ENCODE measurements at places on chromosomes 1 and 21. TPM values are rescaled to one million over a fixed set of nuclear protein-coding genes. Genes with fewer than 3 reads are reported as not detected.

TFF2 gene
- total RNA-seq, result not detected

HFM1 gene
- total RNA-seq, result not detected

RWDD3 gene
- 9.4 TPM for total RNA-seq

LYPD8 gene
- 0.45 TPM for total RNA-seq

OXCT2 gene
- total RNA-seq, result 0.25 TPM

MEF2D gene
- total RNA-seq, result 17.8 TPM

SERINC2 gene
- 28.7 TPM for total RNA-seq

Data from A549 treated with ZK216348 at 1 μM for 4 hours (cell line).